ENCODE measurements at places on chromosomes 3 and 15.

DNA sequence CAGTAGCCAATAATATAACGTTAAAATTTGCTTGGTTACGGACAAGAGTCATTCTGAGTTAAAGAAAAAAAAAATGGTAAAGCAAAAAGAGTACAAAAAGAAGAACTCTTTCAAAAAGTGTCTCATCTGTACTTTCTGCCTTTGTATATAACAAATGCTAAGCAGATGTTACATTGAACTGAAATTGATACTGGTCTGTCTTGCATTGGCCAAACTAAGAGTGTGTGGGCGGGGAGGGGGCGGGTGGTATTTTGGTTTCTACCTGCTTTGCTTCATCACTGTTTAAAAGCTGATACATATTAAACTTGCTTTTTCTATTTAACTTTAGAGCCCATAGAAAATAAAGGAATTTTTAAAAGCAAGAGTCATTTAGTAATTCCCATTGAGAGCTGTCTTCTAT lies 215.0 kb upstream of the THBS1 start:
- no peak overlapping the region for H3K4me3 ChIP-seq
- no peak overlapping the region for H3K27ac ChIP-seq
- H3K36me3 ChIP-seq = no peaks in the 10 kb centered on the region
- no peak for DNase-seq

GRCh38 chr15:49810720-49811119 lies 189.9 kb downstream of the DTWD1 start:
- H3K4me3 ChIP-seq = no peak overlapping the region
- no peaks in the 10 kb centered on the region for H3K4me1 ChIP-seq
- DNase-seq = no peak
- H3K27ac ChIP-seq = no peak overlapping the region
- no peaks in the 10 kb centered on the region for H3K27me3 ChIP-seq

DNA sequence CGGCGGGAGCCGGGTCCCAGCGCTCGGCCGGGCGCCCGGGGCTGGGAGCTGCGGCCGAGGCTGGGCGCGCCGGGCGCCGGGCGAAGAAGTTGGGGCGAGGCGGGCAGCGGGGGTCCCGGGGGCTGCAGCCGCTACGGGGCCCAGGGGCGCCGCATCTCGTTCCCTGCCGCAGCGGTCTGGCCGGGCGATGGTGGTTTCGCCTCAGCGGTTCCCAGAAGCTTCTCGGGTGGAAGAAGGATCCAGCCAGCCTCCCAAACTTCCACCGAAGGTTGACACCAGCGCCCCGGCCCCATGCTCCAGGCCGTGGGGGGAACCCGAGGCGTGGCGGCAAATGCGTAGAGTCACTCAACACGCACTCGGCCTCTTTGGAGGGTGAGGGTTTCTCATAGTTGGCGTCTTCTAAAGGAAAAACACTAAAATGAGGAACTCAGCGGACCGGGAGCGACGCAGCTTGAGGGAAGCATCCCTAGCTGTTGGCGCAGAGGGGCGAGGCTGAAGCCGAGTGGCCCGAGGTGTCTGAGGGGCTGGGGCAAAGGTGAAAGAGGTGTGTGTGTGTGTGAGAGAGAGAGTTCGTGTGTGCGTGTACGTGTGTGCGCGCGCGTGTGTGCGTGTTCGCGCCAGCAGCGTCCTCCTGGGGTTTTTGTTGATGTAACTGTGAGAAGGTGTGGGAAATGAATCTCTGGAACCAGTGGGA lies 940 bp downstream of the BOC start:
- H3K4me3 ChIP-seq = no peak overlapping the region
- no peak for DNase-seq
- H3K27me3 ChIP-seq = no peaks in the 10 kb centered on the region
- no peaks in the 10 kb centered on the region for H3K4me1 ChIP-seq
- no peak overlapping the region for H3K27ac ChIP-seq
- no peaks in the 10 kb centered on the region for H3K36me3 ChIP-seq

GRCh38 chr3:3129579-3129978 lies 2.8 kb downstream of the TRNT1 start:
- peaks cover 38% of the 10 kb centered on the region for H3K36me3 ChIP-seq
- no peak for DNase-seq
- H3K4me1 ChIP-seq = peaks cover 14% of the 10 kb centered on the region

DNA sequence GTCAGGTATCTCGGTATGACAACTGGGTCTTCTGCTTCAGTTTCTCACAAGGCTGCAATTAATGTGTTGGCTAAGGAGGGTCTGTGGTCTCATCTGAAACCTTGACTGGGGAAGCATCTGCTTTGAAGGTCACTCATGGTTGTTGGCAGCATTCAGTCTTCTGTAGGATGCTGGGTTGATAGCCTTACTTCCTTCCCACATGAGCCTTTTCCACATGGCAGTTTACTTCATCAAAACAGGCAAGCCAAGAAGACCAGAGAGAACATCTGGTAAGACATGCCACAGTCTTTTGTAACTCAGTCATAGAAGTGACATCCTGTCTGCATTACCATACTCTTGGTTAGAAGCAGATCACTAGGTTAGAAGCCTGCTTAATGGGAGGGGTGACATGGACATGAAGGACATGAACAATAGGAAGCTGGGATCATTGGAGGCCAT lies 49.5 kb downstream of the CMC1 start:
- DNase-seq = no peak
- no peak overlapping the region for H3K27ac ChIP-seq
- peaks cover 19% of the 10 kb centered on the region for H3K36me3 ChIP-seq

- H3K27me3 ChIP-seq = no peaks in the 10 kb centered on the region
- no peak overlapping the region for H3K4me3 ChIP-seq
- no peak for DNase-seq
- H3K27ac ChIP-seq = no peak overlapping the region
- H3K36me3 ChIP-seq = no peaks in the 10 kb centered on the region
These were observed 34.0 kb downstream of the ATP13A4 start for GRCh38 chr3:193520738-193521137.

DNA sequence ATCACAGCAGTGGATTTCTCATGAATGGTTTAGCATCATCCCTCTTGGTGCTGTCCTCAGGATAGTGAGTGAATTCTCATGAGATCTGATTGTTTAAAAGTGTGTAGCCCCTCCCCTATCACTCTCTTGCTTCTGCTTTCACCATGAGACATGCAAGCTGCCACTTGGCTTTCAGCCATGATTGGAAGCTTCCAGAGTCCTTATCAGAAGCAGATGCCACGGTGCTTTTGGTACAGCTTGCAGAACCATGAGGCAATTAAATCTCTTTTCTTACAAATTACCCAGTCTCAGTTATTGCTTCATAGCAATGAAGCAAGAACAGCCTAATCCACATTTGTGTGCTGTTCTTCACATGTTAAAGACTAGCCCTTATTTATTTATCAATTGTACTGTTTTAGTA lies 495.2 kb upstream of the EPHA6 start:
- DNase-seq = no peak
- no peaks in the 10 kb centered on the region for H3K27me3 ChIP-seq
- no peaks in the 10 kb centered on the region for H3K36me3 ChIP-seq
- H3K4me3 ChIP-seq = no peak overlapping the region
- H3K4me1 ChIP-seq = no peaks in the 10 kb centered on the region
- H3K27ac ChIP-seq = no peak overlapping the region

DNA sequence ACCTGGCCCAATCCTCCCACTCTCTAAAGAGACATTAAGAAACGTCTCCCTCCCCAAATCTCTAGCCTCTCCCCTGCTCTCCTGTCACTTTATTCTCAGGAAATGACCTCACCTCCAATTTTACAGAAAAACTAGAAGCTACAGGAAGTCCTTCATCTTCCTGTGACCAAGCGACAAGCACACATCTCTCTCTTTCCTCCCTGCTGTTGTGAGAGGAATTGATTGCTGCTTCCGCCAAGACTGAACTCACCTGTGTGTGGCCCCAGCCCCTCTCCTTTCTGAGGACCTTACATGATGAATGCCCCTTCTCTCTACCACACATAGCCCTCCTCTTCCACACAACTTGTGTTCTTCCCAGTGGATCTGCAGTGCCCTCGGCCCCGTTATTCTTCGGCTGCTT lies 18.2 kb downstream of the DNAJB8 start:
- H3K4me3 ChIP-seq = no peak overlapping the region
- no peak for DNase-seq
- H3K4me1 ChIP-seq = no peaks in the 10 kb centered on the region

GRCh38 chr3:89699771-89700170 lies 592.4 kb downstream of the EPHA3 start:
- DNase-seq = no peak
- H3K27ac ChIP-seq = no peak overlapping the region
- H3K4me3 ChIP-seq = no peak overlapping the region

DNA sequence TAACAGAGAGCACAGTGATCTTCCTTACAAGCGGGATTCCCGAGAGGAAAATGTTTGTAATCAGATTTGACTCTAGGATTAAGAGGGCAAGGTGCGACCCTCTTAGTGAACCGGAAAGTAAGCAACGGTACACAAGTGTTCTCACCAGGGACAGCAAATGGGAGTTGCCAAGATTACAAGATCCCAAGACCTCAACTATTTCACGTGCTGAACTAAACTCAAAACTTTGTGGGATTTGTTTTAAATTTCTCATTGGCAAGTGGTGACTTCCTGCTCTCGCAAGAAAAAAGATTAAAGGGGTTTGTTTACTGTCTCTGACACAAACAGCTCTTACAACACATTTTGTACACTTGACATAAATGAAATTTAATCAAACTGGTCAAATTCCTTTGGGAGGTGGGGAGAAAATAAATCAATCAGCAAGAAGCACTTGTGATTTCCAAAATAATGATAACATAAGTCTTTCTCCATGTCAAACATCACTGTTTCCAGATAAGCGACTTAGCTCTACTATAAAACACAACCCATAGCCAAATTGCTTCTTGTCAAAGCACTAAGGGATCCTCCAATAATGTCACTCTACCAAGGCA lies 2.2 kb upstream of the PGPEP1L start:
- H3K27ac ChIP-seq = no peak overlapping the region
- no peak overlapping the region for H3K4me3 ChIP-seq
- H3K4me1 ChIP-seq = no peaks in the 10 kb centered on the region
- DNase-seq = no peak
